Peyer's patch (tissue), 4 donors: ENCODE measurements at places on chromosomes 1 and 21.

DNA sequence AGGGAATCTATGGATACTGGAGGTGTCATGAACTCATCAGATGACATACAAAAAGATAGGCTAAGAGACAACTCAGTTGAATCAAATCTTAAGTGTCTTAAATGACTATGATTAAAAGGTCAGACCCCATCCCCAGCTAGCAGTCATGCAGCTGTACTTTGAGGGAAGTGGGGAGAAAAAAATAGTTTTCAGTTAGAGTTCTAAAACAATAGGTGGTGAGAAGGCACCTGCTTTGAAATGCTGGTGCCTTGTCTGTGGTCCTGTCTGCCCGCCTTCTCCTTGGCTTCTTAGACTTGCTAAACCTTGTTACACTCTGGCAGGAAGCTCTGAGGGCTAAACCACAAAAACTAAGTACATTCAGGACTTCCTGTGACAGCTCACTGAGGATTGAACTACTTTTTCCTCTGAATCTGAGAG is 15.3 kb downstream of the CD2 start:
- DNase-seq, result peak; percentile 66

GRCh38 chr1:218660678-218661053 is 315.5 kb downstream of the TGFB2 start:
- no peak for DNase-seq

- DNase-seq, result no peak
Measured at GRCh38 chr1:160702100-160702499, 9.5 kb downstream of the CD48 start.

GRCh38 chr21:45540601-45540970 is 1.7 kb downstream of the SLC19A1 start:
- DNase-seq, result peak; percentile 39

DNA sequence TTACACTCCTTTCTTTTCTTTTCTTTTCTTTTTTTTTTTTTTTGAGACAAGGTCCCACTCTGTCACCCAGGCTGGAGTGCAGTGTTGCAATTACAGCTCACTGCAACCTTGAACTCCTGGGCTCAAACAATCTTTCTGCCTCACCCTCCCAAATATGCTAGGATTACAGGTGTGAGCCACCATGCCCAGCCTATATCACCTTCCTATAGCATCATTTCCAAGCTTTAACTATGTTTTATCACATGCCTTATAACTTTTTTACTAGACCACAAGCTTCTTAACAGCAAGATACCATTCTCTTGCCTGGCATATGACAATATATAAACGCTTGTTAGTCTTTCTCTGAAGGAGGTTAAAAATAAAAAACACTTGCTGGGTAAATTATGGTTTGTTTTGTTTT is 55.3 kb upstream of the MUTYH start:
- no peak for DNase-seq

GRCh38 chr1:166952002-166952746 is 23.2 kb downstream of the ILDR2 start:
- DNase-seq, result no peak

DNA sequence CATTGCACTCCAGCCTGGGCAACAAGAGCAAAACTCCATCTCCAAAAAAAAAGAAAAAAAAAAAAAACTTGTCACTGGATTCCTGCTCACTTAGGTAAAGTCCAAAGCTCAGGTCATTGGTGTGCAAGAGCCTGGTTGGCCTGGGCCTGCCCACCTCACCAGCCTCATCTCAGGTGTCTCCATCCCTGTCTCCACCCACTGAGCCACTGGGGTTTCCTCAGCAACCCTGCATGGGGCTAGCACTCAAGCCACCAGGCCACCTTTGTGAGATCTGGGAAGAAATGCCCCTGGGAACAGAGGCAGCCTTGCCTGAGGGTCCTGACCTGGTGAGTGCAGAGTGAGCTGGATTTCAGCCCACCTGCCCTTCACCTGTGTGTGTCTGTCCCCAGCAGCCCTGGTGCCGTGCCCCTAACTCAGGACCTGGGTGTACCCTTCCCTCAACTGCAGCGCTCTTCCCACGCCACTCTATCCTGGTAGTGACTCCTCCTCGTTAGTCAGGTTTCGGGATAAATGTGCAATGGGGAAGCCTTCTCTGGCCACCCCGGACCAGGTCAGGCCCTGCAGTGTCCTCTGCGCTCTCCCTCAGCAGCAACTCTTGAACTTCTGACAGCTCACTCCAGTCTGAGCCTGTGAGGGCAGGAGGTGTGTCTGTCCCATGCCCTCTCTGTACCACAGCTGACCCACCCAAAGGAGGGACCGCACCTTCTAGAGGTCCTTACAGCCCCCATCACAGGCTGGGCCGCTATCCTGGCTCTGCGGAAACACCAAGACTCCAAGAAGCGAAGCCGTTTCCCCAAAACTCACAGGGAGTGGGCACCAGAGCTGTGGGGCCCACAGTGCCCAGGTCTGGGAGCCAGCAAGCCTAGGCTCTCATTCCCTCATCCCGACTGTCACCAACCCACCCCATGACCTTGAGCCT is 3.3 kb downstream of the PDZK1IP1 start:
- DNase-seq, result no peak

- peak; percentile 88 for DNase-seq
Measured at GRCh38 chr1:23558140-23558871, 995 bp downstream of the ID3 start.

GRCh38 chr21:29604076-29604475 is 305.4 kb downstream of the BACH1 start:
- DNase-seq, result no peak

DNA sequence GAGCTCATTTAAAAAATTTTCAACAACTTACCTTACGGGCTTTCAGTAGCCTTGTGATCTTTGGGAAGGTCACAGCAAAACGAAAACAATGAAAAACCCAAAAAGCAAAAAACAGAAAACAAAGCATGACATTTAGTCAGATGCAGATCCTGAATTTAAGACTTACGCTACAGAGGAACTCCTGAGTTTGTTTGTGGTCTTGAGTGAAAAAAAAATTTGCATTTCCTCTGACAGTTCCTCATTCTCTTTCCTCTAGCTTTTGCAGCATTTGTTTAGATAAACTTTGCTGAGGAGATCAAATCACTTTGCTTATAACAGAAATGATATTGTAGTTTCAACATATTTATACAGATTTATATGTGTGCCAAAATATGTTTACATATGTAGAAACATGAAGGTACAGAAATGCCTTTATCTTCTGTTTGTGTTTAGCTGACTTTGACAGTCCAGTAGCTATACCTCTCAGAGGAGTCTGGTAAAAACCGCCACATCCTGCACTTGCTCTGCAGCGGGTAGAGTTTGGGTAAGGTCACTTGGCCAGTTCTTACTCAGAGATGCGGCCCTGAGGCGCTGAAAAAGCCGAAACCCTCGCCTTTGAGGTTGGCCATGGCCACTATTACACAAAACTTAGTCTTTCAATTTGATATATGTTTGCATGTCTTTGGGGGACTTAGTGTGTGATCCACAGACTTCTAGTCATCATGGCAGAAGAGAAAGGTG is 142.5 kb downstream of the TNR start:
- DNase-seq, result no peak

GRCh38 chr1:101483982-101484688 is 247.3 kb downstream of the S1PR1 start:
- DNase-seq, result no peak
